ENCODE measurements at places on chromosomes 3 and 15.

GRCh38 chr15:48063411-48063985, 57.3 kb upstream of the SLC24A5 start:
- DNase-seq: no peak

GRCh38 chr3:158102242-158103080, 3.8 kb downstream of the SHOX2 start:
- no peak for DNase-seq

DNA sequence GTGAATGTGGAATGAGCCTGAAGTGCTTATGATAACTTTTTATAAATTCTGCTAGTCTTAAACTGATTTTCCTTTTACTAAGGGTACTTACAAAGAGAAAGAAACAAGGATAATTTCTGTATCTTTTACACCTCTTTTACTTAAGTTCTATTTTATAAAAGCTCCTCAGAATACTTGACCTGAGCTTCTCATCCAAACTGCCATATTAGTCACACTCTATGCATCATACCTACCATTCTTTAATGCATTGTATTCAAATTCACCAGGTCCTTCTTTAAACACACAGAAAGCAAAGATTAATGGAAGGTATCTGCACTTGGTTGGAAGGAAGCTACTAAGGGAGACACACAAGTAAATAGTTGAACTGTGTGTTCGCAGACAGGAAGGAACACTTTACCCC, 1.6 kb upstream of the TOPAZ1 start:
- no peak for DNase-seq

DNA sequence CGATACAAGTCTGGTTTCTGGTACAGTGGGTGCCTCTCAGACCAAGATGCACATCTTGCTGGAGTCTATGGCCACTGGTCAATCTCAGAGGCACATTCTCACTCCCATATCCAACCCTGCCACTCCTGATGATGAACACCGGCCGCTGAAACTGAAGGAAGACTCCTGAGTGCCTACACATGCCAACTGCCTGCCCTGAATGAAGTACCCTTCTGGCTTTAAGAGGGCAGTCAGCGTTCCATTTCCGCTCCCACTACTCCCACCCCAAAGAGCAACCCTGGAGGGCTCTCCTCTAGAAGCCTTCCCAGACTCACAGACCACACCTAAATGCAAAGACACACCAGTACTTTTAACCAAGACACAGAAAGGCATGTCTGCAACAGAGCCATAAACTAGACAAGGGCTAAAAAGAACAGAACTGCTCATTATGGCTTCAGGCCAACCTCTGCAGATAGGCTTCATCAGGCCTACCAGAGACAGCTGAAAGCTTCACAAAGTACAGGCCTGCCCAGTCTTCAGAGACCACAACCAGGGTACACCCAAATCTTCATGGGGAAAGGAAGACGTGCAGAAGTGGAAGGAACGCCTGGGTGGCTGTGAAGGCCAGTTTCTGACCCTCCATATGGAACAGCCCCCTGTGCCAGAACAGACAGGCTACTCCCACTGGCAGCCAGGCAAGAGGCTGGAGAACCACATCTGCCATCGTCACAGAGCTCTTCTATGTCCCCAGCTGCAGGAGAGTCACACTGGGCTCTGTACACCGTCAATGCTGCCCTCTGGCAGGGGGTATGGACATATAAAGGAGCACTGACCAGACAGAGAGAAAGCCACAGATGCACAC, 14.3 kb downstream of the ANP32A start:
- peak; percentile 41 for DNase-seq

- DNase-seq: no peak
Observed at GRCh38 chr3:168360993-168361392, 265.3 kb upstream of the GOLIM4 start.

DNA sequence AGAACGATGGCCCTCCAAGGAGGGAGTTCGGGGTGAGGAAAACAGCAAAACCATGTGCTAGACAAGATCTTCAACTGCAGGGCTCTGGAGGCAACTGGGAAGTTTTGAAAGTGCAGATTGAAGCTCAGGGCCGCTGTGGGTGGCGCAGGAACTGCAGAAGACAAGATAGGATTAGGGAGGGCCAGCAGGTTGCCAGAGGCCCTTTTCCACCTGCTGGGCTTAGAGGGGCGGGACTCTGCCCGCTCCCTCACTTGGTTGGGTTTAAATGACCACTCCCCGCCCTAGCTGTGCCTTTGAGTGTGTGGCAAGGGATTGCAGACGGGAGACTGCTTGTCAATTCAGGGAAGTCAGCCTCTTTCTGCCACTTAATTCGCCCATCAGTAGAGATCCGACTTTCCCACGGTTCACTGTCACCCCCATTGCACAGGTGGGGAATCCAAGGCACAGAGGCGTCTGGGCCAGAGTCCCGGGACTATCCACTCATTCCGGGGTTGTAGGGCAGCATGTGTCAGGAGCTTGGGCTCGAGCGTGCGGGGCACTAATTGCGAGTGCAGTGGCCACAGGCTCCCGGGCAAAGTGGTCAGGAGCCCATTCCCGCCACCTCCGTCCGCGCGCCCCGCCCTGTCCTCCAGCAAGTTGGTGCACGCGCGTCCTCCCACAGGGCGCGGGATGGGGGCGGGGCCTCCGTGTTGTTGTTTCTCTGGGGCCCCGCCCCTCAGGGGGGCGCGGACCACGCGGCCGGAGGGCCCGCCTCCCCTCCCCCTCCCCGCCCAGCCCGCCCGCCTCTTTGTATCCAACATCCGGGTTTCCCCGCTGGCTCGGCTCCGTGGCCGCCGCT, at the start of gene ACVR2B:
TSS of gene ACVR2B (plus strand) at position 816 of the 838 bp plus-strand sequence. CDS start 433 bp downstream, outside the sequence.
- peak; percentile 88 for DNase-seq

DNA sequence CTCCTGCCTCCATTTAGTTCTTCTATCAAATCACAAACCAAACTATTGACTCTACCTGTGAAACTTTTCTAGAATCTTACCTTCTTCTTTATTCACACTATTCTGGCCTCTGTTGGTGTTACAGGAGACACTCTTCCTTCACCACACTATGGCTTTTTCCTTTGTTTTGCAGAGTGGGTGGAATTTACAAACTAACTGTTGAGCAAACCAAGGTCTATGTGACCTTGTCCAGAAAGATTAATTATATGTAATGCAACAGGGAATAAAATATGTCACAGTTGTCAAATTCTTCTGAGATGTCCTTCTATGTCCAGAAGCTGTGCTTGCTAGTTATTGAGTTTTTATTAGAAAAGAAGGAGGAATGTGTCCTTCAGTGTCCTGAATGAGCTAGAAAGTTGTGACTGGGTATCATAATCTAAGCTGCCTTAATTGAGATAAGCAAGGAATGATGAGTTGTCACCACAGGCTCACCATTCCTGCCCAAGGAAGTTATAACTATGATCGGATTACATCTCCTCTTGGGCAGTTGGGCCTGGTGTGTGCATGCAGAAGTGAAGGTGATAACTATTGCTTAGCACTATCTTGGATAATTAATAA, 21.7 kb downstream of the ARL14 start:
- no peak for DNase-seq

GRCh38 chr3:45596290-45596791, 1.8 kb downstream of the LIMD1 start:
- no peak for DNase-seq

GRCh38 chr3:11539218-11539617, 104.5 kb downstream of the VGLL4 start:
- DNase-seq: no peak

DNA sequence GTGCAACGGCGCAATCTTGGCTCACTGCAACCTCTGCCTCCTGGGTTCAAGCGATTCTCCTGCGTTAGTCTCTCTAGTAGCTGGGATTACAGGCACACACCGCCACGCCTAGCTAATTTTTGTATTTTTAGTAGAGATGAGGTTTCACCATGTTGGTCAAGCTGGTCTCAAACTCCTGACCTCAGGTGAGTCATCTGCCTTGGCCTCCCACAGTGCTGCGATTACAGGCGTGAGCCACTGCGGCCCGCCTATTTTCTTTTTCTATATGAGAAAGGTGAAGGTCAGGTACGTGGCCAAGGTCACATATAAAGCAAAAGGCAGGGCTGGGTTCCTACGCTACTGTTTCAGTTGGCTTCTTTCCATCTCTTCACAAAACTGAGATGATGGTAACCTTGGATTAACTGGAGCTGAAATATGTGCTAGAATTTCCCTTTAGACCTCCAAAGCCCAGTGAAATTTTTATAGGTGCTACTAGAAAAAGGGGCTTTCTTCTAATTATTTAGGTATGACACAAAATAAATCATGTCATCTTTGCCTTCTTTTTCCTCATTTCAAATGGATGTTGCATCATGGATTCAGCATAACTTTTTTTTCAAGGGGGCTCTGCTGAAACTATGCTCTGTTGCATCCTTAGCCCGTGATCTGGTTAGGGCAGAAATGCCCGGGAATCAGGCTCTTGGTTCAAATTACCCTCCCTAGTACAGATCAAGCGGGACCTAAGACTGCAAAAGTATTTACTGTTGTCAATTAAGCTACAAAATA, 68.5 kb downstream of the MYO1E start:
- no peak for DNase-seq

DNA sequence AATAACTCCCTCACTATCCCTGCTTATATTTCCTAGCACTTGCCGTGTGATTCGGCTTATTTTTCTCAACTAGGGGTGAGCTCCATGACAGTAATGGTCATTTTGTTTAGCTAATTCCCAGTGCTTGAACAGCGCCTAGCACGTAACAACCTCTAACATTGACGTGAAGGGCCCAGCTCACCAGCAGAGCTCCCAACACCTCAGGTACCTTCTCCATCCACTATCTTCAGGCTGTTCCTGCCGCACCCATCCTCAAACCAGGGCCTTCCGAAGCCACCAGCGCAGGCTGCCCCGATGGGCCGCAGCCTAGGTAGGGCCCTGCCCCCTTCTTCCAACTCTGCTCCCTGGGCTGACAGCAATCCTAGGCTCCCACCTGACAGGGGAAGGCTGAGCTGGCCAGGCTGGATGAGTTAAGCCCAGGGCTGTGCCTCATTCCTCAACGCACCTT, 751 bp upstream of the RPS17 start:
- no peak for DNase-seq
